ENCODE measurements at places on chromosomes 16 and 17. TPM values are rescaled to one million over a fixed set of nuclear protein-coding genes. Genes with fewer than 3 reads are reported as not detected.
A peak's percentile ranks its signal among the peaks of the same experiment; 100 is the strongest.

DNA sequence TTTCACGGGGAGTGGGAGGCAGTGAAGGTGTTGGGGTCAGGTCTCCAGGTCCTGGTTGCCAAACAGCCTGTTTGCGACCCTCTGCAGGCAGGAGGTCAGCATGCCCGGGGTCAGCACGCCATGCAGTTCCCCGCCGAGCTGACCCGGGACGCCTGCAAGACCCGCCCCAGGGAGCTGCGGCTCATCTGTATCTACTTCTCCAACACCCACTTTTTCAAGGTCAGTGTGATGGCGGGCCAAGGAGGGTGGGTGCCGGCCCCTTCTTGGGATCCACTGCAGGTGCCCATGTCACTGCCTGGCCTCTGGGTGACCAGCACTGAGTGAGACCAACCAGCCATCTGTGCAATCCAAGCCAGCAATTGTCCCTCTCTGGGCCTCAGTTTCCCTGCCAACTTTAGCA is 21.3 kb downstream of the ADGRG5 start:
- no peak for DNase-seq

DNA sequence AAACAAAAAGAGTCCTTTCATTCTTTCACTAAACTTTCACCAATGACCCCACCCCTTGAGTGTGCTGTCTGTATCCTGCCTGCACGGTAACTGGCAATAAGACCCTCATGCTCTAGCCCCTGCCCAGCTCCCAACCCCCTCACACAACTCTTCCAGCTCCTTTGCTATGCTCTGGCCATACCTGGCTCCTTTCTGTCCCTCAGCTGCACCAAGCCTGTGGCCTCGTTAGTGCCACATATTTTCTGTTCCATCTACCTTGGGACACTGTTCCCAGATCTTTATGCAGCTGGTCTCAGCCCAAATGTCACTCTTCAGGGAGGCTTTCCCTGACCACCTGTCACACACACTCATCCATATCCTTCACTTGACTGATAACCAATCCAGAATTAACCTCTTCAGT is 47.3 kb downstream of the C16orf82 start:
- DNase-seq: no peak

DNA sequence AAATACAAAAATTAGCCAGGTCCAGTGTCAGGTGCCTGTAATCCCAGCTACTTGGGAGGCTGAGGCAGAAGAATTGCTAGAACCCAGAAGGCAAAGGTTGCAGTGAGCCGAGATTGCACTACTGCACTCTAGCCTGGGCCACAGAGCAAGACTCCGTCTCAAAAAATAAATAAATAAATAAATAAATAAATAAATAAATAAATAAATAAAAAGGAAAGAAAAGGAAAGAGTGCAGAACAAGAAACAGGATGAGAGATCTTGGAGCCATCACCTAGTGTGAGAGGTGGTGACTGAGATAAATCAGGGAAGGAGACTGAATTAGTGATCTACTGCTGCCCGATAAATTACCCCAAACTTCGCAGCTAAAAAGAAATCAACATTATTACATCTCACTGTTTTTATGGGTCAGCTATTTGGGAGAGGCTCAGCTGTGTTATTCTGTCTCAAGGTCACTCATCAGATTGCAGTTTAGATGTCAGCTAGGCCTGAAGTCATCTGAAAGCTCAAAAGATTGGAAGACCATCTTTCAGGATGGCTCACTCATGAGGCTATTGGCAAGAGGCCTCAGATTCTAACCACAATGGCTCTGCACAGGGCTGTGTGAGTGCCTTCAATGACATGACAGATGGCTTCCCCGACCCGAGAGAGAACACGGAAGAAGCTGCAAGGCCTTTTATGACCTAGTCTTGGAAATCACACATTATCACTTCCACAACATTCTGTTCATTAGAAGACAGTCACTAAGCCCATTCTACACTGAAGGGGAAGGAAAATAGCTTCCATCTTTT is 66.4 kb downstream of the CMC2 start:
- no peak for DNase-seq

GRCh38 chr17:13323990-13324389 is 277.7 kb downstream of the HS3ST3A1 start:
- DNase-seq: no peak

Gene HBA1
- not detected for total RNA-seq

DNA sequence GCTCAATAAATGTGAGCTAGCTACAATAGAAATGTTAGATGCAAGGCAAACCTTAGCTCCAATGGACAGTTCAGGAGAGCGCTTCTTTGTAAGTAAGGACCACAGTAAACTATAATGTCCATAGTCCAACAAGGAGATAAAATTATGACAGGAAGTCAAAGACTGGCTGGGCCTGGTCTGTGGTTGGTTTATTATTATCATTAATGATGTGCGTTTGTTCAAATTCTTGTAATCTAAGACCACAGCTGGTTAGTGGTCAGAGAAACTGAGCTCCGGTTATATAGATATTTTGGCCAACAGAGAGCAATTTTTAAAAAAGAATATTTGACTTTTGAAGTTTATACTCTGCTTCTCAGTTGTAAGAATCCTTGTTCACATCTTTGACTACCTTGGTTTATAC is 4.7 kb upstream of the CMTM2 start:
- no peak for DNase-seq

DNA sequence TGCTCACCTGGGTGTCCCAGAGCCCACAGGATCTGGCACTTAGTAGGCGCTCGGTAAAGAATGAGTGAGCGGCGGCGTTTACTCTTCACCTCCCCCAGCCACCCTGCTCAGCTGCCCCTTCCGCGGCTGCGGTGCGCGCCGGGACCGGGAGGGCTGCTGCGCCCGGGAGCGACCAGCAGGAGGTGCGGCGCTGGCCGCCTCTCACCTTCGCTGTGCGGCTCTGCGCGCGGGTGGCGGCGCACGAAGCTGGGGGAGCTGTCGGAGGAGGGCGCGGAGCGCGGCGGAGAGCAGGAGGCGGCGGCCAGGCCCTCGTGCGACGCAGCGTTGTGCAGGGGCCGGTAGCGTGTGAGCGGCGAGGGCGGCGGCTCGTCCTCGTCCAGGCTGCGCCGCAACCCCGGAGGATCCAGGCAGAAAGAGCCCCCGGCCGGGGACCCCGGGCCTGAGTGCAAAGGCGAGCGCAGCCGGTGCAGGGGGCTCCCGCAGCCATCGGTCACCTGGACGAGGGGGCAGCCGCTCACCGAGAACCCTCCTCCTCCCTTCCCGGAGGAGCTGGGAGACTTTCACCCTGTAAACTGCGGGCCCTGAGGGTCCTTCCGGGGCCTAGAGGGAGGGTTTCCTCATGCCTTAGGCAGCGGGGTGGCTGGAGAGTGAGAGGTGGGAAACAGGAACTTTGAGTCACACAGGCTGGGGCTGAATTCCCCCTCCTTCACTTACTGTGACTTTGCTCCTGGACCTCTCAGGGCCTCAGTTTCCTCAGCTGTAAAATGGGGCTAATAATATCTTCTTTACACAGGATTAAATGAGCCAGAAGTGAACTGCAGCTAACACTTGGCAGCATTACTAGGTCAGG is 12.5 kb downstream of the SAMD14 start:
- DNase-seq: no peak

- no peak for DNase-seq
These were observed 78.4 kb downstream of the KATNIP start for GRCh38 chr16:27628241-27628942.

DNA sequence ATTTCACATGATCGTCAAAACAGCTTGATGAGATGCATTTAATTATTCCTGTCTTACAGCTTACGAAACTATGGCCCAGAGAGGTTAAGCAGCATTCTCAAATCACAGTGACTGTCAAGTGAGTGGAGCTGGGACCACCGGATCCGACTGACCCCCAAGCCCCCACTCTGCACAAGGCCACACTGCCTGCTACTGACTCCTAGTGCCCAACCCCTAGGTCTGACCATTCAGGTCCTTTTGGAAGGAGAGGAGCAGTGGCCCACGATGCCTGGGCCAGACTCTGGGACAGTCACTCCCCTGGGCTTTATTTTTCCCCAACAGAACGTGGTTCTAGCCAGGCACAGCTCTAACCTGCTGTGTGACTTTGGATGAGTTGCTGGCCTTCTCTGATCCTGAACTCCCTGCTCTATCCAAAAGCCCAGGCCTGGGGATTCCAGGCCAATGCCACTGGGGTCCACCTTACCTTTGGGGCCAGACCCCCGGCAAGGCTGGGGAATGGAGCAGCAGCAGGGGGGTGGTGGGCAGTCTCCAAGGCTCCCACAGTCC is 9.9 kb downstream of the TSPOAP1 start:
- peak; percentile 51 for DNase-seq

GRCh38 chr17:6079155-6079888 is 9.1 kb downstream of the WSCD1 start:
- no peak for DNase-seq

DNA sequence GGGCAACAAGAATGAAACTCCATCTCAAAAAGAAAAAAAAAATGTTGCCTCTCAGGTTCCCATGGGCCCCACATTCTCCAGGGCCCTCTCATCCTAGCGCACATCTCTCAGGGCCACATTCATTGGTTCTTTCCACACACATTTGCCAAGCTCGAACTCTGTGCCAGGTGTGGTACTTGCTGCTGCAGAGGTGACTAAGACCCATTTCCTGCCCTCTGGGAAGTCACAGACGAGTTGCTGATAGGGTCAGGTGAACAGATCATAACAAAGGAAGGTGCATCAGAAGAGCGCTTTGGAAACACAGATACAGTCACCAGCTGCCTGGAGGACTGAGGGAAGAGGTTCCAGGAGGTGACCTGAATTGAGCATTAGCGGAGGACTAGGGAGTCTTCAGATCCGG is 1.0 kb downstream of the GSDMA start:
- DNase-seq: no peak

GRCh38 chr16:54324716-54325115 is 38.1 kb upstream of the IRX3 start:
- DNase-seq: no peak

DNA sequence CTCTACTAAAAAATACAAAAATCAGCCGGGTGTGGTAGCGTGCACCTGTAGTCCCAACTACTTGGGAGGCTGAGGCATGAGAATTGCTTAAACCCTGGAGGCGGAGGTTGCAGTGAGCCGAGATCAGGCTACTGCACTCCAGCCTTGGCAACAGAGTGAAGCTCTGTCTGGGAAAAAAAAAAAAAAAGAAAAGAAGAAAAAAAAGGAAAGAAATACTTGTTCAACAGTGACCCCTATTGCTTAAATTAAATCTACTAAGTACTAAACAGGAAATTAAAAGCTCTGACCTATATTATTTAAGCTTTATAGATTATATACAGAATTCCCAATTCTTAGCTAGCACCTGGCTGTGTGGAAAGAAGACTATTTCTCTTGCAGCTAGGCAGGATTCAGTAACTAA is 48.9 kb downstream of the FBXL20 start:
- no peak for DNase-seq

Gene MYH1
- total RNA-seq: not detected

- no peak for DNase-seq
These were observed 145.2 kb downstream of the PMP22 start for GRCh38 chr17:15119968-15120367.

DNA sequence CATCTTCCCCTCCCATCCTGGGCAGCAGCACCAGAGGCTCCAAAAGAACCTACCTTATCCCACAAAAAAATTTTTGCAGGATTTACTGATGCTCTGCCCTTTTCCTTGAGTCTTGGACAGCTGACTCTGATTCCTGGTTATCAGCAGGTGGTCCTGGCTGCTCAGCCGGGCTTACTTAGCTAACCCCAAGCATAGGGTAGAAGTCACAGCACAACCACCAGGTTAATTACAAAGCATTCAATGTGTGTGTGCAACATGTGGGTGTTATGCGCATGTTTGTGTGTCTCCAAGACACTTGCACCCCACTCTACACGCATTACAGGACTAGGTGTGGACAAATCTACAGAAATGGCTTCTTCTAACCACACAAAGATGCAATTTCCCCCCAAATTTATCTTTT is 36.3 kb downstream of the PECAM1 start:
- peak; percentile 14 for DNase-seq

DNA sequence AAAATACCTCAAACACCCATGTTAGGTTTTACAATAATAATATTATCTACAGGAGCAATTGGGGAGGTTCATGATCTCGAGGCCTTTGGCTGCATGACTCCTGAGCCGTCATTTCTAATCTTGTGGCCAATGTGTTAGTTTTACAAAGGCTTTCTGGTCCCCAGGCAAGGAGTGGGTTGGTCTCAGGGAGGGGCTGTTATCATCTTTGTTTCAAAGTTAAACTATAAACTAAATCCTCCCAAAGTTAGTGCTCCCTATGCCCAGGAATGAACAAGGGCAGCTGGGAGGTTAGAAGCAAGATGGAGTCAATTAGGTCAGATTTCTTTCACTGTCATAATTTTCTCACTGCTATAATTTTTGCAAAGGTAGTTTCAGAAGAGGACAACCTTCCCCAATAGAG is 9.1 kb upstream of the CCL5 start:
- DNase-seq: no peak

Gene RSKR
- total RNA-seq: 4.7 TPM

- no peak for DNase-seq
These were observed 6.0 kb upstream of the TLCD3A start for GRCh38 chr17:726271-726919.

DNA sequence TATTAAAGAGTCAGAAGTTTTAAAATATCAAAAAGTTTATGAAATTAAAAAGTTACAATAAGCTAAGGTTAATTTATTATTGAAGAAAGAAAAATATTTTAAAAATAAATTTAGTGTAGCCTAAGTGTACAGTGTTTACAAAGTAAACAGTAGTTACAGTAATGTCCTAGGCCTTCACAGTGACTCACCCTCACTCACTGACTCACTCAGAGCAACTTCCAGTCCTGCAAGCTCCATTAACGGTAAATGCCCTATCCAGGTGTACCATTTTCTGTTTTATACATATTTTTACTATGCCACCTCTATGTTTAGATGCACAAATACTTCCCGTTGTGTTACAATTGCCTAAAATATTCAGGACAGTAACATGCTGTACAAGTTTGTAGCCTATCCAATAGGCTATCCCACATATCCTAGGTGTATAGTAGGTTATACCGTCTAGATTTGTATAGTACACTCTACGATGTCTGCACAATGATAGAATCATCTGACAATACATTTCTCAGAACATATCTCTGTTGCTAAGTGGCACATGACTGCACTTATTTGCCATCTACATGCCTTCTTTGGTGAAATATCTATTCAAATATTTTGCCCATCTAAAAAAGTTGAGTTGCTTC is 67.2 kb upstream of the WSB1 start:
- DNase-seq: no peak

GRCh38 chr17:67050471-67051154 is 6.3 kb downstream of the CACNG1 start:
- no peak for DNase-seq

DNA sequence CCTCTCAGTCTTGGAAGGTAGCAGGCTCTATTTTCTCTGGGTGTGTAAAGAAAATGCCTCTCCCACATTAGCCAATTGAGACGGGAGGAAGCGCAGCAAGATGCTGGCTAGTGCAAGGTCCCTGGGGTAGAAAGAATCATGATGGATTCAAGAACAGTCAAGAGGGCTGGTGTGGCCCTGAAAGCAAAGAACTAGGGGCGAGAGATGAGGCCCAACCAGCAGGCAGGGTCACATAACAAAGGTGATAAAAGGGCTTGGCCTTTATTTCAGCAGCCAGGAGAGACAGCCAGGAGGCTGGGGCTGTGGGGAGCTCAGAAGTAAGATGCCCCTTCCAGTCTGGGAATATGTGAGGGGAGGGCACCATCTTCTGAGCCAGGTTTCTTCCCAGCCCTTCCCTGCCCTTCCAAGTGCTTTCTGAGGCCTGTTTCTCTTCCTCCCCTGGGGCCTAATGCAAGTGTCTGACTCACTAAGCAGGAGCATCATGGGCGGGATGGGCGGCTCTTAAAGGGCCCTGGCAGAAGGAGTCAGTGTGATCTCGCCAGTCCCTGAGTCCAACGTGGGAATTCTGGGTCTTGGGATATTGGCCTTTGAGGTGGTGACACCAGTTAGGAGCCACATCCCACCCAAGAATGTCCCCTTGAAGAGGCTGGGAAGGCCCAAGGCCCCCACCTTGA is 3.9 kb upstream of the NLRC5 start:
- DNase-seq: peak; percentile 89

Gene ZP2
- not detected for total RNA-seq

Gene LRRC75A
- total RNA-seq: 4.1 TPM

Gene C17orf113
- 0.77 TPM for total RNA-seq

All from chondrocyte (in vitro differentiated cells).